ENCODE measurements at places on chromosomes 1 and 21. TPM values are rescaled to one million over a fixed set of nuclear protein-coding genes. Genes with fewer than 3 reads are reported as not detected.

STXBP3 gene
- polyA plus RNA-seq: 35.2 TPM

DNA sequence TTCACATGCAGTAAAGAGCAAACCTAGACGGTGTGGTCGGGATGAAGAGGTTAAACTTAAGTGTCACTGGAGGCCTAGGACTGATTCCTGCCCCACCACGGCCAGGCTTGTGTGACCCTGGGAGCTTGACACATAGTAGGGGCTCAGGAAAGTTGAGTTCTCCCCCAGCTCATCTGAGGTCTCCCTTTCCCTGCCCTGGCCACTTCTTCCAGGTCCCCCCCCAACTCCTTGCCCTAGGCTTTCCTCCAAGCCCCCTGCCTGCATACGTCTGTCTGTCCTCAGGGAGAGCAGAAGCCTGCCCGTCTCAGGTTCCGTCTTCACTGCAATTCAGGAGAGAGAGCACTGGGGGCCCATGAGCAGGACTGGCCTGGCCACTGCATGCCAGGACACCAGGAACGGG, 225.8 kb downstream of the PTPRU start:
- no peak for DNase-seq
- no peaks in the 10 kb centered on the region for H3K4me1 ChIP-seq
- H3K27me3 ChIP-seq: no peaks in the 10 kb centered on the region
- H3K4me3 ChIP-seq: no peak overlapping the region
- H3K36me3 ChIP-seq: no peaks in the 10 kb centered on the region
- no peak overlapping the region for H3K27ac ChIP-seq

- H3K4me3 ChIP-seq: peak overlapping the region; percentile 88
- DNase-seq: peak; percentile 38
- H3K27ac ChIP-seq: peak overlapping the region; percentile 80
- peaks cover 8% of the 10 kb centered on the region for H3K4me1 ChIP-seq
Observed at GRCh38 chr1:9182784-9183257, 51.8 kb upstream of the H6PD start.

- no peak overlapping the region for H3K27ac ChIP-seq
- H3K4me1 ChIP-seq: no peaks in the 10 kb centered on the region
- no peaks in the 10 kb centered on the region for H3K27me3 ChIP-seq
- no peaks in the 10 kb centered on the region for H3K36me3 ChIP-seq
- DNase-seq: no peak
Observed at GRCh38 chr1:226779561-226779960, 40.5 kb upstream of the ITPKB start.

KIF21B gene
- 0.19 TPM for polyA plus RNA-seq

OR6K3 gene
- not detected for polyA plus RNA-seq

DNA sequence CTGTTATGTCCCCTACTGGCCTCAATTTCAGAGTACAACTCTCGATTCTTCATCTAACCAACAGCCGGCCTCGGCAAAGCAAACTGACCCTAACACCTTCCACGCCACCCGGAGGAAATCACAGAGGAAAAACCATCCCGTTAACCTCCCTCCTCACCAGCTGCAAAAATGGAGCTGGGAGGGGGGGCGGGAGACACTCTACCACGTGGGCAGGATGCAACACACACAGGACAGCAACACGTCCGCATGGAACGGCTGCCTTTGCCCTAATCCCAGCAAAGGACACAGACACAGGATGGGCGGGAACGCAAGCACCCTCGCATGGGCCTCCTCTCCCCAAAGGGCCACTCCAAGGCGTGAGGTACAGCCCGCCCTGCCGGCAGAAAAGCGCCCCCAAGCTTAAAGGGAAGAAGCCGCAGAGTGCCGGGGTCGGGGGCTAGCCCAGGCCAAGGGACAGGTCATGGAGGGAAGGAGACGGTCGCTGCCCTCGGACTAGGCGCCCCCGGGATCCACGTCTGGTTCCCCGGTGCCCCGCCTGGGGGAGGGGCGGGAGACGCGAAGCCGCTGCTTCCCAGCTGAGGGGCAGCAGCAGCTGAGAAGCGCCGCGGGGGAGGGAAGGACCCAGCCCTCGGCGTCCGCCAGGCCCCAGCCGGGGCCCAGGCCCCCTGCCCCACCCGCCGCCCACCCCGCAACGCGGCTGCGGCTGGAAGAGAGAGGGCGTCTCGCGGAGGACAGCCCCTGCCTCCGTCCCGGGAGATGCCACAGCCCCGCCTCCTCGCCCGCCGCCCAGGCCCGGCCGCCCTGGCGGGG, 590 bp downstream of the FOXJ3 start:
- no peaks in the 10 kb centered on the region for H3K27me3 ChIP-seq
- peak overlapping the region; percentile 98 for H3K27ac ChIP-seq
- H3K36me3 ChIP-seq: no peaks in the 10 kb centered on the region
- peak; percentile 57 for DNase-seq

LRRC71 gene
- not detected for polyA plus RNA-seq

ST6GALNAC5 gene
- 3.7 TPM for polyA plus RNA-seq

DNA sequence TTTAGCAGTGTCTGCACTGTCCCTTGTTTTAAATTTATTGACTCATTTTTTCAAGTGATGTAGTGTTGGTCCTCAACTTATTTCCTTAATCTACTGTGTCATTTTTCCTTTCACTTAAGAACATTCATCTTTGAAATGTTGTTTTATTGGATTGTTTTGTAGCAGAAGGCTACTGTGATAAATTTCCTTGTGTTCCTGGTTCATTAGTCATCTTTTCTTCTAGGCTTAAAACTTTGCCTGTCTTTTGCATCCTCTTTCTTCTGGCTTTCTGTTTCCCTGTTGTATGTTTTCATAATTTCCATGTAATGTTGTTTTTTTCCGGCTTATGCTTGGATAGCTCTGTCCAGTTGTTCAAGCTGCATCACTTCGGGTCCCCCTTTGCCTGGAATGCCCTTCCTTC, 61.9 kb downstream of the UBE2T start:
- peaks cover 12% of the 10 kb centered on the region for H3K4me1 ChIP-seq
- H3K27ac ChIP-seq: no peak overlapping the region
- H3K27me3 ChIP-seq: no peaks in the 10 kb centered on the region
- no peak overlapping the region for H3K4me3 ChIP-seq
- DNase-seq: no peak

GRCh38 chr1:11845641-11846335, 1.8 kb downstream of the NPPA start:
- H3K4me1 ChIP-seq: peaks cover 13% of the 10 kb centered on the region
- DNase-seq: peak; percentile 57
- no peaks in the 10 kb centered on the region for H3K36me3 ChIP-seq
- H3K27me3 ChIP-seq: no peaks in the 10 kb centered on the region
- H3K27ac ChIP-seq: no peak overlapping the region
- no peak overlapping the region for H3K4me3 ChIP-seq

- no peak overlapping the region for H3K4me3 ChIP-seq
- H3K27me3 ChIP-seq: no peaks in the 10 kb centered on the region
- DNase-seq: no peak
- no peaks in the 10 kb centered on the region for H3K36me3 ChIP-seq
Observed at GRCh38 chr1:58754073-58754613, 29.7 kb downstream of the JUN start.

DNA sequence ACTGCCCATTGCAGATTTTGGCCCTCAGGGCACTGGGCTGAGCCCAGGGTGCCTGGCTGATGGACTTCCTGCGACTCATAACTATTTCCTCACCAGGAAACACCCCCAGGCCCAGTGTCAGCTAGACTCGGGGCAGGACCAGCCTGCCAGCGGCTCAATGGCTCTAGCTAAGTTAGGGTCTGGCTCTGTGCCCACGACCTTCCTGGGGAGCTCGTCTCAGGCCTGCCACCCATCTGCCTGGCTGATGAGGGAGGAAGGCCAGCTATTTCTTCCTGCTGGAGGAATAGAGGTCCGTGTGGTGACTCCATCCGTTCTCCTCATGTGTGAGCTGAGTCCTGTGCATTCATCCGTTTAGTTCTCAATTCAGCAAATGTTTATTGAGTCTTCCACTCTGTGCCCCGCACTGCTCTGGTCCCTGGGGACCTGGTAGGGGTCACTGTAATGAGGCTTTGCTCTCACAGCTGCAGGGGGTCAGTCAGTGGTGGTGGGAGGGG, 44.5 kb downstream of the KIRREL1 start:
- no peaks in the 10 kb centered on the region for H3K27me3 ChIP-seq
- no peaks in the 10 kb centered on the region for H3K4me1 ChIP-seq
- no peak overlapping the region for H3K27ac ChIP-seq
- no peaks in the 10 kb centered on the region for H3K36me3 ChIP-seq

KCNA3 gene
- polyA plus RNA-seq: not detected

MYOG gene
- not detected for polyA plus RNA-seq

DNA sequence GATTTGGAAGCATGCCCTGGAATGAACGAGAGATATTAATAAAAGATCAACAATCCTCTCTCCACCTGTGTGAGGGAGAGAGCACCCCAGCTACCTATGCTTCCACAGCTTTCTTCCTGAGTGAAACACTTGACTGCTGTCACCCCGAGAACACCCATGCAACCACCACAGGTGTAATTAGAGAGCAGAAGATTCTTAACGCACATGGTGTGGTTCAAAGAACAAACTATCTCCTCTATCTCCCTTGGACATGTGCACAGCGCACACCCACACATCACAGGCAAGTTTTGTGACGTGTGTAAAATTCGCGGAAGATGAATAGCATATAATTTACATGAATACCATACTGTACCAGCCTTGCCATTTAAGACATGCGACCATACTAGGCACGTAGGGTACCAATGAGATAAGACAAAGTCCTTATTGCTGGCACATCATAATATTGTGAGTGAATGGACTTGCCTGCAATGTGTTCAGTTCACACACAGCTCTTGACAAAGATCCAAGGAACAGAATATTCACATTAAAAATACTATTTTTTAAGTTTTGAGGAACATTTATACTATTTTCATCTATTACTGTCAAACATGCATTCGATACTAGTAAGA, 11.6 kb downstream of the ERRFI1 start:
- DNase-seq: no peak
- H3K4me1 ChIP-seq: peaks cover 41% of the 10 kb centered on the region
- H3K36me3 ChIP-seq: peaks cover 3% of the 10 kb centered on the region
- H3K27ac ChIP-seq: no peak overlapping the region

SLC22A15 gene
- 3.4 TPM for polyA plus RNA-seq

DNA sequence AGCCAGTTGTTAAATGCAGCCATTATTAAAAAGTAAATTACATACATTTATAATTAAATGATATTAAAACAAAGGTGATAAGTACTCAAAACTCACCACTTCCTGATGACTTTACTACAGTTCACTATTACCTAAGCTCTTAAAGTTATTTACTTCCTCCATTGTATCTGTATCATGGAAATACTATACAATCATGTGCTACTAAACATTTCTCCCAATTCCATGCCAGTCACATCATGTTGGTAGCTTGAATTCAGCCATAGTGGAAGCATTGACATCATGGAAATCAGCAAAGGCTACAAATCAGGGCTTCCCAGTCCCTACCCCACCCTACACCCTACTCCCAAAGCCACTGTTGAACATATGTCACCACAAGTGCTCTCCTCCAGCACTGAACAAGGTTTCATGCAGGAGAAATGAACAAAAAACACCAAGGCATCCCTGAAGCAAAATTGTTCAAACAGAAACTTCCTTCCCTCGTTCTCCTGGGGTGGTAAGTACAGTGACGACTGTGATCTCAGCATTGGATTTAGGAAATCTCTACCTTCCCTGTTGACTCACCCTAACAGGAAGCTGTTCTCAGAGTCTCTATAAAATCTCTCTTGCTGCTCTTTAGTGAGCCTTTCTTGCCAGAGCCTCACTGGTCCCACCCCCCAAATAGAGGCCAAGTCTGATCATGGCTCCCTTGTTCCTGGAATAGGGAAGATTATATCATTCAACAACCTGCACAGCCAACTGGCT, 12.7 kb downstream of the VSIG8 start:
- H3K4me3 ChIP-seq: no peak overlapping the region
- H3K36me3 ChIP-seq: no peaks in the 10 kb centered on the region
- no peak overlapping the region for H3K27ac ChIP-seq
- no peak for DNase-seq

DNA sequence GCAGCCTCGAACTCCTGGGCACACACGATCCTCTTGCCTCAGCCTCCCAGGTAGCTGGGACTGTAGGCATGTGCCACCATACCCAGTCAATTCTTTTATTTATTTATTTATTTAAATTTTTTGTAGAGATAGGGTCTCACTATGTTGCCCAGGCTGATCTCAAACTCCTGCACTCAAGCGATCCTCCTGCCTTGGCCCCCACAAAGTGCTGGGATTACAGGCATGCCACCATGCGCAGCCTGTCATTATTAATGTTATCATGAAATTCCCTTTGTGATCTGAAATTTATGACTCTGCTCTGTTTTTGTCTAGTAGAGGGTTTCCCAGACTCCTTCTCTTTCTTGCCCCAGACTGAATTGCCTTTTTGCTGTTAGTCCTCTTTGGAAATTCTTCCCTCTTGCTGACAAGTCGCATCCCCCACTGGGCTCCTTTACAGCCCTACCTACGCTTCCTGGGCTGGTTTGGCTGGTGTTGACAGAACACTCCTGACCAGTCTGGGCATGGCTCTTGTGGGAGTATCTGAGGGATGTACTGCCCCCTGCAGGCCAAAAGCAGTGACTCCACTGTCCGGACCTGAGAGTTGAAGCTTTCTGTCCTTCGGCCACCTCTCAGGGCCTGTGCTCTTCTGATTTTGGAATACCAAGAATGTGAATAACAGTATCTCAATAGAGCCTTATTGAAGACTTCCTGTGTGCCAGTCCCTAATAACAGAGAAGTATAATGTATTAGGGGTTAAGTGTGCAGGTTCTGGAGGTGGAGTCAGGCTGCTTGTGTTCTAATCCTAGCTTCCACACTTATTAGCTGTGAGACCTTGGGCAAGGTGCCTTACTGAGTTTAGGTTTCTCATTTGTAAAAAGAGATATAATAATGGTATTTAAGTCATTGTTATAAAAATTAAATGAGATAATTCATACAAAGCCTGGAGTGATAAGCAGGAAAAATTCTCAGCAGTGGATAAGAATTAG, 28.2 kb downstream of the TCEANC2 start:
- H3K4me1 ChIP-seq: no peaks in the 10 kb centered on the region
- H3K27ac ChIP-seq: no peak overlapping the region
- H3K36me3 ChIP-seq: no peaks in the 10 kb centered on the region

TENT5C gene
- polyA plus RNA-seq: 2.4 TPM

LCE1F gene
- not detected for polyA plus RNA-seq

SETD4 gene
- polyA plus RNA-seq: 13.7 TPM

INSRR gene
- polyA plus RNA-seq: not detected

DNA sequence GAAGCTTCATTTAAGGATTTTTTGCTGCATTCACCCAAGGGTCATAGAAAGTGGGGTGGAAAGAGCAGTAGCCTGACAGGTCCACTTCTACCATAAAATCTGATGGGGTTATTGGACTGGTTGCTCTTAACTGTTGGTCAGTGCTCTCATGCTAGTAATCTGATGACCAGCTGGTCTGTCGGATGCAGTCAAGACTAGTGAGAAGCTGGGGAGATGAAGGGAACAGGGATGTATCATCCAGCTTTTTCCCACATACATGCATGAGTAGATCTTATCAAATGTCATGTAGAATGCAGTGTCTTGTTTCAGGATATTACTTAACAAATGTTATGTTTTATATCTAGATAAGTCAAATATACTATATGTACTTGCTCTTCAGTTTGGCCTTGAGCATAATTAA, 11.1 kb downstream of the ATP1B1 start:
- H3K4me1 ChIP-seq: peaks cover 64% of the 10 kb centered on the region
- no peaks in the 10 kb centered on the region for H3K27me3 ChIP-seq
- peaks cover 4% of the 10 kb centered on the region for H3K36me3 ChIP-seq
- no peak overlapping the region for H3K4me3 ChIP-seq

GPR37L1 gene
- 0.47 TPM for polyA plus RNA-seq

- peaks cover 4% of the 10 kb centered on the region for H3K27me3 ChIP-seq
- H3K4me1 ChIP-seq: peaks cover 3% of the 10 kb centered on the region
- DNase-seq: no peak
- no peak overlapping the region for H3K27ac ChIP-seq
- no peak overlapping the region for H3K4me3 ChIP-seq
- H3K36me3 ChIP-seq: no peaks in the 10 kb centered on the region
Observed at GRCh38 chr1:200081969-200082245, 54.4 kb downstream of the NR5A2 start.

LRRN2 gene
- 25.5 TPM for polyA plus RNA-seq

Measured in hepatocyte (in vitro differentiated cells).